Fibroblast of pulmonary artery (primary cell): ENCODE measurements at places on chromosomes 1 and 21.

- no peak for DNase-seq
These were observed 48.7 kb upstream of the DMRTA2 start for GRCh38 chr1:50471967-50472366.

DNA sequence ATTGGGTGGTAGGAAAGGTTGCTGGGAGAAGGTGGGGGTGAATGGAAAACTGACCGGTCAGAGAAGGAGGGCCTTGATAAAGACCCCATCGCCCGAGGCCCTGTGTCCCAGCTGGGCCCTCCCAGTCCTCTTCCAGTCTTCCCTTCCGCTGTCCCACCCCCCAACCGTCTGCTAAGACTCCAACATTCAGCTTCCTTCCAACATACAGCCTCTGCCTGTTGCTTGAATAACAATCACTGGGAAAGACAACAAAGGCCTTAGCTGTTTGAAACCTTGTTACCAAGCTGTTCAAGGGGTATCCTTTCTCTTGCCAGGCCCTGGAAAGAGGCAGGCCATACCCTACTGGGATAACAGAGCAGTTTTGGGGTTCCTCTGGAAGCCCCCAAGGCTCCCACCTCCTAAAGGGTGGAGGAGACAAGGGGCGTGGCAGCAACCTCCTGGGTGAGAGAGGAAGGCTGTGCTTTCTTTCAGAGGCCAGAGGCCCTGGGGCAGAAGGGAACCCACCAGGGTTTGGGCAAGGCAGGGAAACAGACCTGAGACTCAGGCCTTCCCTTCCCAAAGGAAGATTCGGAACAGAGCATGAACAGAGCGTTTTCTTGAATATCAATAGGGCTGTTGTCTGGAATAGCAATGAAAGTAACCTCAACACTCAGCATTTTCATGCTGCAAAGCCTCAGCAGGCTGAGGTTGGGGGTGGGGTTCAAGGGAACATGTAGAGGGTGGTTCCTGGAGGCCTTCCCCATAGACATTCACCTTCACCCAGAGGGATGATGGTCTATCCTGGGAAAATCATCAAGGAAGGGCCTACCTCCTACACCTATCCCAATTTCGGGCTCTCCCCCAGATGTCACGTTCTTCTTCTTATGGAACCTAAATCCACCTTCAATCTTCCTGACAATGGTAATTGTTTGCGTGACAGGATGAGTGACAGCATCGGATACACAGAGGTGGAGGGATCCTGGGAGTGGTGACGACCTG is 4.1 kb downstream of the ETNK2 start:
- no peak for DNase-seq

DNA sequence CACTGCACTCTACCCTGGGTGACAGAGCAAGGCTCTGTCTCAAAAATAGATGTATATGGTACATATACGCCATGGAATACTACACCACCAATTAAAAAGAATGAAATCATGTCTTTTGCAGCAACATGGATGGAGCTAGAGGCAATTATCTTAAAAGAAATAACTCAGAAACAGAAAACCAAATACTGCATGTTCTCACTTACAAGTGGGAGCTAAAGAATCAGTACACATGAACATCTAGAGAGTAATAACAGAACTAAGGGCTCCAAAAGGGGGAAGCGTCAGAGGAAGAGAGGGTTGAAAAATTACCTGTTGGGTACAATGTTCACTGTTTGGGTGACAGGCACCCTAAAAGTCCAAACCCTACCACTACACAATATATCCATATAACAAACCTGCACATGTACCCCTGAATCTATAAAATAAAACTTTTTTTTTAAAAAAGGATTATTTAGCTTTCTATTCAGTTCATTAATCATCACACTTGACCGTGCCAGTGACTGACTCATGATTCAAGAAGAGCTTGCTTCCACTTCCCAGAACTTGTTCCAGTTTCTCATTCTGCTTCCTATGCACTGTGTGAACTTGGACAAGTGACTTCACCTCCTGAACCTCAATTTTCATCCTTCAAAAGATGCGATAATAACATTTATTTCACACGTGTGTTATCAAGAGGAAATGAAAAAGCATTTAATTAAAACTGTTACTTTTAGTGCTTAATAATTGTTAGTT is 109.6 kb downstream of the PLPP3 start:
- DNase-seq = peak; percentile 60

DNA sequence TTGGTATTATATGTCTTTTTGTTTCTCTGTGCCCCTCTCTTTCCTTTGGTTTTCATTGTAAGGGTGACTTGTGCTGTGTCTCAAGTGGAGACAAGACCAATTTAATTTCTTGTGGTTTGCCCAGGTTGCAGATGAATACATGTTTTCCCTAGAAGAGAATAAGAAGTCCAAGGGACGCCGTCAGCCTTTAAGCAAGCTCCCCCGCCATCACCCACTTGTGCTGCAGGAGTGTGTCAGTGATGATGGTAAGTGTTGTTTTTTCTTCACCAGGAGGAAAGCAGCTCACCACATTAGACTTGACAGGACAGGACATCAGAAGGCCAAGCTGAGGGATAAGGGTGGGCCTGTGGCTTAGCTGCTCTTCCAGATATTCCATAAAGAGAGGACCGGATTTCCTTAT is 23.8 kb upstream of the ST3GAL3 start:
- no peak for DNase-seq

GRCh38 chr1:61132176-61132638 is 49.8 kb downstream of the NFIA start:
- DNase-seq = peak; percentile 70

DNA sequence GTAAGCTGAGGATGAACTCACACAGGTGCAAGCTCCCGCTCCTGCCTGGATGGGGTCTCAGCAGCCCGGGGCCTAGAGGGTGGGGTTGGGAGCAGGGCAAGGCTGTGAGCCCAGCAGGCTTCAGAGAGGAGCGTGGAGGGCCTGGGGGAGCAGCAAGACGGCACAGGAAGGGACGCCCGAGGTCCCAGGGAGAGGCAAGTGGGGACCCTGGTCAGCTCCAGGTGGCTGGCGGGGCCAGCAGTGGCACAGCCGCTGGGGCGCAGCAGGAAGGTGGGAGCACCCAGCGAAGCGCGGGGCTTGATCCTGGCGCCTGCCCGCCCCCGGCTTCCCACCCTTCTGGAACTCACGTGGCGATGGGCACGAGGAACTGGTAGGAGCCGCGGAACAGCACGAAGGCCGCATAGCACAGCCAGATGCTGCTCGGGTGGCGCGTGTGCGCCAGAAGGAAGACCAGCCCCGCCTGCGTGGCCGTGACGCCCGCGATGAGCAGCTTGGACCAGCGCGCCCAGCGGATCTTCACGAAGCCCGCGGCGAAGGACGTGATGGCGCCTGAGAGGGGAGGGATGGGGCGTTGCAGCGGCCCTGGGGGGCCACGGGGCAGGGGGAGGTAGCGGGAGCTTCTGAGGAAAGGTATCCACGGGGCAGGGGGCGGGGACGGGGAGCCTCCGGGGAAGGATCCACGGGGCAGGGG is 11.7 kb downstream of the SLC19A1 start:
- no peak for DNase-seq

GRCh38 chr1:240000634-240001033 is 91.0 kb upstream of the FMN2 start:
- peak; percentile 53 for DNase-seq

DNA sequence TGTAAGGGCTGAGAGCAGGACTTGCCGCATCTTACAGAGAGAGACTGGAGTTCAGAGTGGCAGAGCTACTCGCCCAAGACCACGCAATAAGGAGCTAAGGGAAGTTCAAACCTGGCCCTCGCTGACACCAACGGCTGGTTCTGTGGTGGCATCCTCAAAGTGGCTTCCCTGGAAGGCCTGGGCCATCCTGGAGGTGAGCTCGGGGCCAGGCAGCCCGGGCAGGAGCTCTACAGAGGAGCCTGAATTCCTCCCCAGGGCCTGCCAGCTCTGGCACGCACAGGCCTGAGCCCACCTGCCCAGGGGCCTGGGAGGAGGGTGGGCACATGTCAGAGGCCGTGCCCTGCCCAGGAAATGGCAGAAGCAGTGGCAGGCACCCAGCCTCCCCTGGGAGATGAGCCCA is 68.6 kb downstream of the MEGF6 start:
- no peak for DNase-seq

GRCh38 chr1:22983944-22984343 is 11.3 kb upstream of the LACTBL1 start:
- no peak for DNase-seq
